ENCODE measurements at places on chromosomes 1 and 21.

DNA sequence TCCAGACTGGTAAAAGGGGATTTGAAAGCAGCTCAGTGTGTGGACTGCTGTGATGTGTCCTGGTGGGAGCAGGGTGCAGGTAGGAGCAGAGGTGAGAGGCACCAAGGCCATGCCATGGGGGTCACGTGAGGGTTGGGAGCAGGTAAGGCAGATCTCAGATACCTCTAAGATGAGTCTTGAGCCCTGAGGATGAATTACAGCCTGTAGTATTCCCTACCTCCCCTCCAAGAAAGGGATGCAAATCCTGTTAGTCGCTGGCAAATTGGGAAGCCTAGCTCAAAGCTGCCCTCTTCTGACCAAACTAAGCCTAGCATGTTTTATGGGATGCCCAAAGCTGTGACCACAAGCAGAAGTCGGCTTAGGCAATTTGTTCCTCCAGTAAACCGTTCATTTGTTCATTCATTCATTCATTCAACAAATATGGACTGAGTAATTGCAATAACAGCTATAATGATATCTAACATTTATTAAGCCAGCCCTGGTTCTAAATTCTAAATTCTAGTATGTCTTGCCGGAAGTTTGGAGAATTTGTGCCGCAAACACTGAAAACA, 3.9 kb upstream of the NUAK2 start:
- no peak for DNase-seq

DNA sequence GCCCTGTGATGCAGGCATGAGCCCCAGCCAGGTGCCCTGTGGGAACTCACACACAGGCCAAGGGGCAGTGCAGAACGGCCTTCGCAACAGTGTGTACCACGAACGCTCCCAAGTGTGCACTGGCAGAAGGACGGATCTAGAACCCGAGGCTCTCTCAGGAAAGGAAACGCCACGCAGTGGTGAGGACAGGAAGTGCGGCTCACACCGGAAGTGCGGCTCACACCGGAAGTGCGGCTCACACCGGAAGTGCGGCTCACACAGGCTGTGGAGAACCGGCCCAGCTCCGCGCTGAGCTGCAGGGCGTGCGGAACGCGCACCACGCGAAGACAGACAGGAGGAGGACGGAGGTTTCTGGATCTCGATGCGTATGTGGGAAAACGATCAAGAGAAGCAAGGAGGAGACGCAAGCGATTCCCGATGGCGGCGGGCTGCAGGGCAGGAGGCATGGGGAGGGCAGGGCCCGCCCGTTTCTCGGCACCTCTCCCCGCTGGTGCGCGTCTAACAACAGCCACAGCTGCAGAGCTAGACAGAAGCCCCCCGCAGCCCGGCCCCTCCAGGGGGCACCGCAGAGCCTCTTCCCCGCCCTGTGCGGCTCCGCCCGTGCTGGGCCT, 35.9 kb upstream of the TMEM52 start:
- no peak for DNase-seq

DNA sequence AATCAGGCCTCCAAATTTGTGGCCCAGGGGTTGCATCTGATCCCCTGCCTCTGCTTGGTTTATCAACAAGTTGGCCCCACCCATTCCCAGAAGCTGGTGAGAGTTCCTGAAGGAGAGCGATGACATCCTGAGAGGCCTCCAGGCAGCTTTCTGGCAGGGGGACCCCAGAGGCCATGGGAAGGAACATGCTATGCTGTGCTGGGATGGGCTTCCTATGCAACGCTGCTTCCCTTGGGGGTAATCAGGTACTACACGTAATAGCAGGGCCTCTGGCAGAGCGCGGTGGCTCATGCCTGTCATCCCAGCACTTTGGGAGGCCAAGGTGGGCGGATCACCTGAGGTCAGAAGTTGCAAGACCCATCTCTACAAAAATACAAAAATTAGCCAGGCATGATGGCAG, 8.4 kb upstream of the MTF1 start:
- no peak for DNase-seq

DNA sequence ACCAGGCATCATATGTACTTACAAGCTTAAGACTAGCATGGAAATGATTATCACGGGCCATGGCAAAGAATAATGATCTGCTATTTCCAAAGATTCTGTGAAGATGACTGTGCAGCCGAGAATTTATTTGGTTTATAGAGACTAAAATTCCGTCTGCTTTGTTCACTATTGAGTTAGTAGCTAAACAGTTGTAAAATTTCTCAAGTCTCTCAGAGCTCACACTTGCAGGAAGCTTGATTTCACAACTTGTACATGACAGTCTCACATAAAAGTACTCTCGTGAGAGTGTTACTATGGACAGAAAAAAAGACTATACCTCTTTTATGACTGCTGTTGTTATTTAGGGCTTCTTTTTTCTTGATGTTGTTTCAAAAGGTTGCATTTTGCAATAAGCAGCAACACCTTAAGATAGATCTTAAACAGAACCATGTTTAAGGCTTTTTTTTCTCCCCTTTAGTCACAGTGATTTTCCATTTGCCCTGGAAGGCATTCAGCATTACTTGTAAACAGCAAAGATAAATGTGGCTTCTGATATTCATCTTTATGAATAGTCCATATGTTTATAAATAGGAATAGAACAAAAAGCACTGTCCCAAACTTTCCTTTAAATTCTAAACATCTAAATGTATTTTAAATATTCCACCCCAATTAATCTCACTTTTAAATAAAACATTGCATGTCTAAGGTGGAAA, 24.8 kb downstream of the ST6GALNAC5 start:
- no peak for DNase-seq

DNA sequence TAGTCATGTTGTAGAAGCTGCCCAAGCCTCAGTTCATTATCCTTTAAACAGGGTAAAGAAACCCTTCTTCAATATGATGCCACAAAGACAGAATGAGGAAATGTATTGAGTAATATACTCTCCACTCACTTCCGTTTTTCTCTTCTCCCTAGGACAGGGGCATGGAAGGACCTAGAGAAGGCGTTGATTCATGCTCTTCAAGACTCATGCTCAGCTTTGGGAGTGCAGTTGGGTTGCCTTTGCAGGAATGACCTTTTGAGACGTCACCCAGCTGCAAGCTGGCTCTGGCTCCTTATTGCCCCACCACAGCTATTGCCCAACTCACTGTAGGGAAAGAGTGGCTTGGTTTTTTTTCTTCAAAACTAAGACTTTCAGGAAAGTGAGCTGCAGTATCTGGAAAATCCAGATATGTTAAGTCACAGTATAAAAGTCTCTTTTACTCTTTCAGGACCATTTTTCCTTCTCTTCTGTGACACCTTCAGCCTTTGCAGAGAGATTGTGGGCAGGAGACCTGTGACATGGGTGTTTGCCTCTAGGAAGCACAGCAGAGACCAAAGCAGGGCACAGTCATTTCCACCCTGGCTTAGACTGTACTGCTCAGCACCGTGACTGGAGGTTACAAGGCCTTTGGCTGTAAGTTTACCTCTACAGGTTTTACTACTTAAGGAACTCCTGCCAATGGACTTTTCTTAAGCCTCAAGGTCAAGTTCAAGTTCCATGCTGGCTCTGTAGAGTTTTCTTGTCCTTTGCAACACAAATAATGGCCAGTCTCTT, 39.5 kb downstream of the XCL2 start:
- no peak for DNase-seq

- DNase-seq = no peak
These were observed 2018.4 kb downstream of the NCAM2 start for GRCh38 chr21:23016617-23017016.

- no peak for DNase-seq
These were observed 48.9 kb downstream of the RASAL2 start for GRCh38 chr1:178142806-178143205.

GRCh38 chr1:206555473-206555935, 48.2 kb downstream of the RASSF5 start:
- DNase-seq = no peak

GRCh38 chr1:54347955-54348699, 58.1 kb downstream of the SSBP3 start:
- DNase-seq = no peak

- DNase-seq = peak; percentile 92
These were observed 369 bp downstream of the SUMO3 start for GRCh38 chr21:44817506-44817880.

- DNase-seq = no peak
These were observed 26.0 kb upstream of the ZRANB2 start for GRCh38 chr1:71106658-71107322.

- DNase-seq = no peak
These were observed 18.0 kb downstream of the PGM1 start for GRCh38 chr1:63611231-63611630.

GRCh38 chr1:218365226-218365999, 20.3 kb downstream of the TGFB2 start:
- DNase-seq = no peak

GRCh38 chr1:37149296-37149695, 115.0 kb upstream of the GRIK3 start:
- no peak for DNase-seq

DNA sequence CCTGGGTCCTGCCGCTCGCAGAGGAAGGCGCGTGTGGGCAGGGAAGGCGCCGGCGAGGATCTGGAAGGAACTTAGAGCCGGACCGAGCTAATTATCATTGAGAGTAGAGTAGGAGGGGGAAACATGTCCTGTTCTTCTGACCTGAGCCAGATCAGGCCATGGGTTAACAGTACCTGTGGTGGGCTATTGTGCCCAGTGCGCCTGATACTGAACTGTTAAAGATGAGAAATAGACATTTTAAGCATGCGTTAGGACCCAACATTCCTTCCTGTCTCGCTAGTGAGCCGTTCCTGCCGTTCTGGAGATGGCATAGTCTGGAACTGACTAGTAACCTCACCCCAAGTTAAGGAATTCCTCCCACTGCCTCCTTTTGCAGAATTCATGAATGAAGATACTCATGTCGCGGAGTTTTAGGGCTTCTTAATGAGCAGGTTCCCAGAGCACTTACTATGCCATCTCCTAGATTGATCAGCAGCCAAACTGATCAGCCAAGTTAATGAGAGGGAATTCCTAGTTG, 870 bp downstream of the STRIP1 start:
- no peak for DNase-seq

DNA sequence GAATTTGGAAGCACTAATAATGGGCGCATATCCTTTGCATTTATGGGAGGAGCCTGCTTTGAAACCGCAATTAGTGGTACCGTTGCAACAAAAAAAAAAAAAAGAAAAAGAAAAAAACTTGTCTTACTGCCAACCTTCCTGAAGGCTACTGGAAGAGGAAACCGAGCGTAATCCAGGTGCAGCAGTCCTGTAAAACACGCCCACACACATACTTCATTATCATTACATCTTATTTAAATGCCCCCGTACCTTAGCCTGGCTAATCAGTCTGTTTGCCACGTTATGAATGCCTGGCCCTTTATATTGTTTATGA, 686 bp upstream of the ZNF281 start:
- DNase-seq = no peak

GRCh38 chr1:183121609-183122008, 64.5 kb upstream of the LAMC2 start:
- DNase-seq = no peak

GRCh38 chr21:36800734-36801133, 101.8 kb downstream of the SIM2 start:
- DNase-seq = no peak

- no peak for DNase-seq
These were observed 41.7 kb downstream of the PKP1 start for GRCh38 chr1:201324821-201325677.

Measured in activated T-helper 1 cell treated with Interleukin-2 at 50 U/mL for 16 hours (primary cell).